ENCODE measurements at places on chromosomes 6 and 20.

DNA sequence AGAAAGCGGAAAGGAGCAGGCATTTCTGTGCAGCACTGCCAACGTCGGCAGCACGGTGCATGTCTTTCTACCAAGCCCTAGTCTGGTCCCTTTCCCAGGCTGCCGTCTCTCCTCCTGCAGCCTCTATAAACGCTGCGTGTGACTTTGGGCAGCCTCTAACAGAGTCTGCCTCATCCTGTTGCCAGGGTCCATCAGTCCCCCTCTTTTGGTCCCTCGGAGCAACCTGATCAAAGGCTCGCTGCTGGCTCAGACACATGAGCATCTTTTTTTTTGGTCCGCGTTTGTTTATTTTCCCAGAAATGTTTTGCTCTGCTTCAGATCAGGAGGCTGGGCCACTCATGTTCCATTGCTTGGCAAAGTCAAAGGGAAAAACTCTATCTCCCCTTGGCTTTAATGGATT is 166.8 kb upstream of the CST7 start:
- no peak for DNase-seq

DNA sequence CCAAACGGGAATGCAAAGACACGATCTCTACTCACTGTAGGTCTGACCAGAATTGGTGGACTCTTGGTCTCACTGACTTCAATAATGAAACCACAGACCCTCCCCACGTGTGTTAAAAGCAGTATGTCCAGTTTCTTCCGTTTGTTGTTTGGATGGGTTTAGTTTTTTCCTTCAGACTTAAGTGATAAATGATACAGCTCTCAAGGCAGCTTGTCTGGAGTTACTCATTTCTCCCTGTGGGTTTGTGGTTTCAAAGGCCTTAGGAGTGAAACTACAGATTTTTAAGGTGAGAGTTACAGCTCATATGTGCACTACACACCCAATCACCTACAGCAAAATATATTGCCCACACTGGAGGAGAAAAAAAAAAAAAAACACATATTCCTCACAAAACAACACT is 86.7 kb upstream of the STMND1 start:
- DNase-seq, result peak; percentile 32

DNA sequence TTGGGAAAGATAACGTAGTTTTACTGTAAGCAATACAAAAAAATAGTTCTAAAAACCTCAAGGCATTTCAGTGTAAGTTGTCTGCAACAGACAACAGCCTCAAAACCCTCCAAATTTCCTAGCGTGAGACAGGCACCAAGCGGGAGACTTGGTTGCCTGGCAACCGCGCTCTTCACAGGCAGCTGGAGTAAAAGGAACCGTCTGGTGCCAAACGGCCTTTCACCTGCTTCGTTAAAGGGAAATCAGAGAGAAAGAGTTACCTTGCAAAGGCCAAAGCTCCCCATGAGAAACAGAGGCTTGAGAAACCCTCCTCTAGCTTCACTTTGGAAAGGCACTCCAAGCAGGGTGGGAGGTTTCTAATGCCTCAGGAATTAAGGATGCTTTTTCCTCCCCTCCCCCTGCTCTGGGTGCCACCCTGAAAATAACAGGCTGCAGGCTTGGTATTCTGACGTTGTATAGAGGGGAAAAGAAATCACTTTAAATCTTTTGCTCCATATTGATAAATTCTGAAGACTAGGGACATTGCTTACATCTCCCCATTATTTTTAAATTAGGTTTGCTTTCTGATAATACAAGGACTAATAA is 129.7 kb upstream of the UFL1 start:
- DNase-seq, result no peak

GRCh38 chr6:134400941-134401340 is 83.0 kb upstream of the SGK1 start:
- DNase-seq, result no peak

DNA sequence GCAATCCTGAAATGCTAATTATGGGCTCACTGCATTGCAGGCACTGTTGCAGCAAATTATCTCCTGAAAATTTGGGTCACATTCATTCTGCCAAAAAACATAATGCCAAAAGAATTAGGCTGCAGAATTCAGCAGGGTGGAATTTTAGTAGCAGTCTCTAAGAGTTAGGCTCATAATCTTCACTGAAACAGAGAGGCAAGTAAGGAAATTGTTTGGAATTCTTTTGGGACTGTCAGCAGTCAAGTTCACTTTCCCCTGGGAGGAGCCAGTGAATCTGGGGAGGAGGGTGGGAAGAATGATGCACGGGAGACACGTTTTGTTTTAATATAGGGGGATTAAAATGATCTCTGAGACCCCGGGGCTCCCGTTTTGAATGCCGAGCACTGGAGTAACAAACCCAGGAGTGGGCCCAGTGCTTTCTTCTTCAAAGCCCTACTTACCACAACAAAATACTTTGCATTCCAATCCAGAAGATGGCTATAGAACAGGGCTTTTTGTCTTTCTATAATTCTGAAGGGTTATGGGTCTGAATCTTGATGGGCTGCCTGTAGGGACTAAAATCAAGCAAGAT is 44.7 kb downstream of the SOBP start:
- no peak for DNase-seq

DNA sequence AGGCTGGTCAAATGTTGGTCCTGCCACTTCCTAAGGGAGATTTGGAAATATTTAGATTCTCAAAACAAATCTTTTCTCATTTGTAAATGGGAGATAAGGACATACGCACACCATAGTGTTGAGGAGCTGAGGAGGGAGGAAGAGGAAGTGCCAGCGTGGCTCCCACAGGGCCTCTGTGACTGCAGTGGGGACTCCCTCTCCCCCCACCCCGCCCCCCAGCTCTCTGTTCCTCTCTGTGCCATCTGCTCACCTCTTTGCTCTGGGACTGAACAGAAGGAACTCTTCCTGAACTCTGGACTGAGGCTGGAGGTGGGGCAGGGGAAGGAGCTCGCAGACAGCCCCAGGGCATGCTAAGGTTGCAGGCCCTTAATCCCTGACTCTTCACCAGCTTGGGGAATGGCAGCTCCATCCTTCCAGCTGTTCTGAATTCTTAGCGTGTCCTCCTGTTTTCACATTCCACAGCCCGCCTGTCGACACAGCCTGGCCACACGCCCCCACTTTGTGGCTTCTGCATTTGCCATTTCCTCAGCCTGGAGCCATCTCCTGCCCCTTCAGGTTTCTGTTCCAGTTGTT is 11.4 kb downstream of the DDX27 start:
- DNase-seq, result no peak

- DNase-seq, result peak; percentile 44
Observed at GRCh38 chr6:42316981-42317380, 99.3 kb upstream of the MRPS10 start.

- no peak for DNase-seq
Observed at GRCh38 chr6:144289006-144289405, 3.9 kb downstream of the UTRN start.

- DNase-seq, result no peak
Observed at GRCh38 chr20:59646487-59646886, 42.1 kb downstream of the PHACTR3 start.

- DNase-seq, result no peak
Observed at GRCh38 chr6:74755778-74756177, 450.1 kb downstream of the COL12A1 start.

DNA sequence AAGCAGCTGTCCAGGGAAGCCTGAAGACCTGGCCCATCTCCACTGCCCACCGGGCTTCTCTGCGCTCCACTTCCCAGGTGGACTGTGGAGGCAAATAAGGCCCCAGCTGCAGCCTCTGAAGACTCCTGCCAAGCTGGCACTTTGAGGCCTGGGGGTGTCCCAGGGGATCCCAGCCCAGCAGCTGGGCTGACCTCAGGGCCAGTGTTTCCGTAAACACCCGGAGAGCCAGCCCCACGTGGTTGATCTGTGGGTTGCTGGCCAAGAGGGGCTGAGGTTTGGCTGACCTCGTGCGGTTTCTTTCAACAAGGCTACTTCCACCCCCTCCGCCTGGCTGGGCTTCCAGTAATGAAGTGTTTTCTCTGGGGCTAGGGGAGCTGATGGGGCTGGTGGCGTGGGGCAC is 12.4 kb upstream of the CCN5 start:
- peak; percentile 67 for DNase-seq

DNA sequence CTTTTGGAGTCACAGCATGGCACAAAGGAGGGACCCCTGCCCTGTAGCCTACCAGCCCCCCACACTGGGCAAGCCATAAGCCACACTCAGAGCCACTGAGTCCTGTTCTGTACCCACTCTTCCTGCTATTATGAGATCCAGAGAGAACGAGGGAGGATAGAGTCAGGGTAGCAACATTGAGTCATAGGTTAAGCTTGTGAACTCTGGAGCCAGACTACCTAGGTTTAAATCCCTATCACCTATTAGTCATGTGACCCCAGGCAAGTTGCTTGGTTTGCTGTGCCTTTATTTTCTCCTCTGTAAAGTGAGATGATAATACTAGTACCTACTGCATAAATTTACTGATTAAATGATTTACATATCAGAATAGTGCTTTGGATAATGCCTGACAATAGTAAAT is 540 bp downstream of the CNBD2 start:
- DNase-seq, result no peak

GRCh38 chr6:14455427-14455826 is 337.9 kb downstream of the CD83 start:
- DNase-seq, result no peak

DNA sequence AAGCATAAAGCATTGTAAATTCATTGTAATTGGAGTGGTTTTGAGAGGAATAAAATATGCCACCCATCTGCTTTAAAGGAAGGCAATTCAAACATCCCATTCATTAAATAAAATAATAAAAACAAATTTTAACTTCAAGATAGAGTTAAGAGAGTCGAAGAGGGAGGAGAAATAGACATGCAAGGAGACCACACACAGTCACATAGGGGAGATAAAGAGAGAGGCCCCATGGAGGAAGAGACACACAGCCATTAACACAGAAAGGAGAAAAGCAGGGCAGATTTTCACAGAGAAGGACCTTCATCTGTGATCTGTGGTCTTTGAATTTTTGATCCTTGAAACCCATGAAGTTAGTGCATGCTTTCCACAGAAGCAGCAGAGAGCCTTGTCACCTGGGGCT is 214.3 kb upstream of the TCF21 start:
- no peak for DNase-seq

DNA sequence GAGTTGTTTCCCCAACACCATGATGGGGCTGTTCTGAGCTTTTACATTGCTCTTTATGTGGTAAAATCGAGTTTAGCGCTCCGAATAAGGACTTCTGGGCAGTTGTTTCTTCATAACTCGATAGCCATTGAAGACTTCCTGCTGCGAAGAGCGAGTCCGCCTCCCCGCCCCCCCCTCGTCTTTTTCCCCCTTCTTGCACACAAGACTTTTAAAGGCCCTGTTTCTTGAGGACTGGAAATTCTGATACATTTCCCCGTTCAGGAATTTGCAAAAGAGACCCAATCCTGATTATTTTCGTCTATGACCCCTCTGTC is 1.5 kb upstream of the CITED2 start:
- DNase-seq, result peak; percentile 14

GRCh38 chr6:139472351-139473015 is 98.0 kb upstream of the CITED2 start:
- no peak for DNase-seq

DNA sequence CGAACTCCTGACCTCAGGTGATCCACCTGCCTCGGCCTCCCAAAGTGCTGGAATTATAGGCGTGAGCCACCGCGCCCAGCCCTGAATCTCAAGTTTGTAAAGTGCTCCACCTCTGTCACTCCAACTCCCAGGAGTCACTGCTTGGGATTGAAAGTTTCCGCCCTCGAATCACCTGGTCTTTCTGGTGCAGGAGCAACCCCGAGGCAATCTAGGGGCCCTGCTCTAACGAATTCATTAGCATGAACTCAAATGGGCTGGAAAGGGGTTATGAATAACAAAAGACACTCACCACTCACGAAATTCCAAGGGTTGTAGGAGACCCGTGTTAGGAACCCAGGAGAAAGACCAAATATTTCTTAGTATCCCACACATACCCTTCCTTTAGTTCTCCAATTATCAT is 26.1 kb downstream of the RBCK1 start:
- DNase-seq, result no peak

- DNase-seq, result no peak
Observed at GRCh38 chr6:143361536-143362191, 88.8 kb downstream of the ADAT2 start.

- DNase-seq, result no peak
Observed at GRCh38 chr20:59014680-59015389, 4.4 kb upstream of the TUBB1 start.

Data from RCC 7860 (cell line).